ENCODE measurements at places on chromosomes 5 and 9.

DNA sequence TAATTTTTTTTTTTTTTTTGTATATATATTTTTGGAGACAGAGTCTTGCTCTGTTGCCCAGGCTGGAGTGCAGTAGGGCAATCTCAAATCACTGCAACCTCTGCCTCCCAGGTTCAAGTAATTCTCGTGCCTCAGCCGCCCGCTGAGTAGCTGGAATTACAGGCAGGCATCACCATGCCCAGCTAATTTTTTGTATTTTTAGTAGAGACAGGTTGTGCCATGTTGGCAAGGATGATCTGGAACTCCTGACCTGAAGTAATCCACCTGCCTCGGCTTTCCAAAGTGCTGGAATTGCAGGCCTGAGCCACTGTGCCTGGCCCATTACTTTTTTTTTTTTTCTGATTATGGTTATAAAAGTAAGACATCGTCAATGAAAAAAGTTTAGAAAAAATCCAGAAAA, 84.0 kb upstream of the LMNB1 start:
- no peak for DNase-seq

- DNase-seq = no peak
Measured at GRCh38 chr9:3186751-3187150, 339.1 kb downstream of the RFX3 start.

GRCh38 chr5:110545716-110546115, 180.8 kb downstream of the TMEM232 start:
- DNase-seq = no peak

DNA sequence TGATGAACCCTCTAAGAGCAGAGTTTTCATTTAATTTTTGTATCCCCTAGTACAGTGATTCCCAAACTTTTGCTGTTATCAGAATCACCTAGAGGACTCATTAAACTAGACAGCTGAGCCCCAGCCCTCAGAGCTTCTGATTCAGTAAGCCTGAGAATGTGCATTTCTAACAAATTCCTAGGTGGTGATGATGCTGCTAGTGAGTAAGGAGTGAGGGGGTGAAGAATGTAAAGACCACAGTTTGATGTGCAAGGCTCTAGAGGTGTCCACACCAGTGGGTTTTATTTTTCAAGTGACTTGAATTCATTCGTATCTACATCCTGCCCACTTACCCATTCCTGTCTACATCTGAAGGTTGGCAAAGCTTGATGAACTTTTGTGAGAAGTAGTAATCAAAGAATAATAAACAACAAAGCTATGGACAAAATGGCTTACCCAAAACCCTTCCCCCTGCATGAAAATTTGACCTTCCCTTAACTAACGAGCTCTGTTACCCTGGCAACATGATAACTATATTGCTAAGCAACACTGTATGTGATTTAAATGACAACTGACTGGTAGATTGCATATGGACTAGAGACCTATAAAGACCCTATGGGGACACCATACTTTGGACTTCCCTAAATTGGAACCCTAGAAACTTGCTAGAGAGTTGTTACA, 35.2 kb downstream of the DTWD2 start:
- no peak for DNase-seq

DNA sequence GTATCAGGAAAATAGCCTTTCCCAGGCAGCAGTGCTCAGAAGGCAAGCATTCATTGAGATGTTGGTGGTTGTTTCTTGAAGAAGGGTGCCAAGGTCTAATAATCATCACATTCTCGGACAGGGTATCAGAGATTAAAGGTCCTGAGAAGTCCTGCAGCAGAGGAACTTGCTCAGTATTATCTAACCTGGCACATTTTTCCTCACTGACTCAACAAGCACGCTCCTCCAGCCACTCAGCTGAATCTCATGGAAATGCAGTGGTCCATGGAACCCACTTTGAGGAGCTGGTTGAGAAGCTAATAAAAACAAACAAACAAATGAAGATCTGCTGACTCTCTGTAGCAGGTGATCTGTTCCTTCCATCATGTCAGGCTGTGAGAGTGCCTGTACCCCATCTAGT, 35.3 kb upstream of the ICE1 start:
- DNase-seq = no peak

- no peak for DNase-seq
Measured at GRCh38 chr5:90581956-90582355, 23.4 kb downstream of the ADGRV1 start.

GRCh38 chr9:112013266-112013665, 116.7 kb downstream of the UGCG start:
- DNase-seq = no peak

DNA sequence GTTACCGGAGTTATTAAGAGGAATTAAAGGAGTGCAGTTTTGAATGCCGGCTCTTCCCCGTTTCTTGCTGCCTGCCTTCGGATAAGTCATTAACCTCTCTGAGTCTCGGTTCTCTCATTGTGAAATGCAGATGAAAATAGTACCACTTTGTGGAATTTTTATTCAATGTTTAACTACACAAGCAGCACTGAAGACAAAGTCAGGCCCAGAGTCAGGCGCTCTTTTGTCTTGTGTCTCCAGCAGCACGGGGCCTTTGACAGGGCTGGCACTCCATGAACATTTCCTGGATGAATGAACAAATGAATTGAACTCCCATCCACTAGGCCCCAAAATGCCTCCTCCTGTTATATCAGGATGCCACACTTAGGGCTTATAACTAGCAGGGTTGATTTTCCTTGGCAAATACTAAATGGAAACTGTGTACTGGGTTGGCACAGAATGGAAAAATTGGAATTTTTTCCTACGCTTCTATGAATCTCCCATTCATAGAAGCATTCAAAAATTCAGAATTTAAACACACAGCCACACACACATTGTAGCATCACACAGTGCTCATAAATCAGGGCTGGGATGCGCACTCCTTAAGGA, 332.8 kb downstream of the MLLT3 start:
- no peak for DNase-seq

GRCh38 chr5:142941245-142941644, 171.1 kb downstream of the ARHGAP26 start:
- no peak for DNase-seq

DNA sequence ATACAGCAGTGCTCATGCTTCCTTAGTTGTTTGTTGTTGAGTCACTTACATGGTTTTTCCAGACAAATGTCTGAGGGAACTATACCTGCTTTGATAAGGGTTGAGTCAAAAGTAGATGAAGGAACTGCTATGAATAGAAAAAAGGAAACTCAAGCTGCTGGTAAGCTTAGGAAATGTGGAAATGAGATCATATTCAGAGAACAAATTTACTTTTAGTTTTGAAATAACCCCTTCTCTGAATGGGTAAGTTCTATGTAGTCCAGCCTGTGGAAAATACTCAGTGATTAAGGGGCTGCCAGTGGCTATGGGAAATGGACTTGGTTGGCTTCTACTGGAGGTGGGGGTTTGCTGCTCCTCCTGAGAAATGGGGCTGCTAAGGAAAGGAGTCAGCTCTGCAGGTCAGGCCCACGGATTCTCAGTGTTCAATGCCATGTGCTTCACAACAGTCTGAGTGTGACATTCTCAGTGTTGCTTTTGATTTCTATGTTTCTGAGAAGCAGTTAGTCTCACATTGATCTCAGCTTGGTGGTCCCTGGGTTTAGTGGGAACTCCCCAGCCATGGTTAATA, 47.7 kb upstream of the GLRX start:
- DNase-seq = peak; percentile 18

DNA sequence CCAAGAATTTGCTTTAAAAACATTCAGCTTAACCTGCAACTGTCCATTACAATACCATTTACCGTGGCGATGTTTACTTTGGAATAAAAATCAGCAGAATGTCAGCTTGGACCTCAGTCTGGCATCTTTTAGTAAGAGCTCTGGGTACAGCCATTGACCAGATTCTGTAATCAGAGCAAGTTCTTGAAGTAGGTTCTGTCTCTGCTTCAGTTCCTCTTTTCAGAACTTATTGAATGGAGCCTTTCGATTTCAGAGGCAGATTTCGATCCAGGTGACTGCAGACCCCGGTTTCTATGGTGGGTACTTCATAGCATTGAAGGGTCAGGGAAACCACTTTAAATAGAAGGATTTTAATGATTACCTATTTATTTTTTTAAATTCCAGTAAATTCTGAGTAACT, 53.4 kb upstream of the SV2C start:
- no peak for DNase-seq

DNA sequence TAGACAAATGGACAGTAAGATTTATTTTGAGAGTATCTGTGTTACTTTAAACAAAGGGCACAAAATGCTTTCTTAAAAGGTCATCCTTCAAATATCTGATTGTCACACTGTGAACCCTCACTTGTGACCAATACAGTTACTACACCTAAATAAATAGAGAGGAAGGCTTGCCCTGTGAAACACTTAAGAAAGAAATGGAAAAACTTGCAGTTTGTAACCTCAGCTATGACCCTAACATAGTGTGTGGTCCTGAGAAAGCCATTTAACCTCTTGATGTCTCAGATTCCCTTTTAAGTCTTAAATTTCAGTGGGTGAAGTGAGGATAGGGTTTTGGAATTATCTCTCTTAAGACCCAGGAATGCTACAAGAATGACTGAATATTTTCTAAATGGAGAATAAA, 126.7 kb upstream of the SLC27A6 start:
- DNase-seq = no peak

- peak; percentile 40 for DNase-seq
Measured at GRCh38 chr5:54753034-54753433, 232.4 kb downstream of the ESM1 start.

DNA sequence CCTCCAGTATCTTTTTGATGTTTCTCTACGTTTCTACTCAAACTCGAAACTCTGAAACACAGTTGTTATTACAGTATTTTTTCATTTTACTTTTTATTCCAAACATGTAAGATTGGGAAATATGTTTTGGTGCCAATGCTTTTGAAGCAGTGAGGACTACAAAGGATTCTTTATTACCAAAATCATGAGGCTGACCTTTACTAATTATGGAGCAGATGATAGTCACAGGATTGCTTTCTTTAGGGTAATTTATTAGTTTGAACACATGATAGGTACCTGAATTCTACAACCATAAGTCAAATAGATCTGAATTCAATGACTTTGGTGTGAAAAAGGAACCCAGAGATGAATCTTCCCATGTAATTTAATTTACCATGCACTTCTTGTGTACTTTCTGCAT, 2015.1 kb upstream of the C9orf72 start:
- no peak for DNase-seq

DNA sequence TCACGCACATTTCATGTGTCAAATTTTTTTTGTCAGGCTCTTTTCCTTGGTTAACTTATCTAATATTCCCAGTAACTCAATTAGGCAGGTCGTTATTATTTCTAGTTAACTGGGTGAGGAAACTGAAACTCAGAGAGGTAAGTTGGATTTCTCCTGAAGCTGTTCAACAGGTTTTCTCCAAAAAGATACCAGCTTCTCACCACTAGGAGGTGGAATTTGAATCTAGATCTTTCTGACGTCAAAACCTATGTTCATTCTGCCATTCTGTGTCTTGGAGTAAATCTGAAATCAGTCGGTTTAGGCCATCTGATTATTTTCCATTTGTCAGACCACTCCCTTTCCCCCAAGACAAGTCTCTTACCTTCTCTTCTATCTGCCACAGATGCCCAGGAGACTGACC, 572.9 kb downstream of the ACTL7B start:
- DNase-seq = no peak

DNA sequence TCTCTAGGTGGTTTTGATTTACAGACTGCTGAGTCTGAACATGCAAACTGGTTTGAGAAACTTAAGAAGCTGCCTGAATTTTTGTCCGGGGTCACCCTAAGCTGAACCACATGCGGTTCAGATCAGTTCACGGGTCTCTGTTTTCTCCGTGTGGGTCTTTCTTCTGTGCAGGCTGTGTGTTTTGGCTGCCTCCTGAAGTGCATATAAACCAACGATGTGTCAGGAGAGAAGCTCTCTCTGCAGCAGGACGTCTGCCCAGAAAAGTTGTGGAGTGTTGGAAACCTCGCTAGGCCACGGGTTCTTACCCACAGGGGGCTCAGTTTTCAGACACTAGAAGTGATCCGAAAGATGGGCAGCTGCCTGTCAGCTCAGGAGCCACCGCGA, 364.2 kb downstream of the IRX2 start:
- no peak for DNase-seq

- DNase-seq = no peak
Measured at GRCh38 chr9:69397384-69398214, 72.6 kb downstream of the ENTREP1 start.

DNA sequence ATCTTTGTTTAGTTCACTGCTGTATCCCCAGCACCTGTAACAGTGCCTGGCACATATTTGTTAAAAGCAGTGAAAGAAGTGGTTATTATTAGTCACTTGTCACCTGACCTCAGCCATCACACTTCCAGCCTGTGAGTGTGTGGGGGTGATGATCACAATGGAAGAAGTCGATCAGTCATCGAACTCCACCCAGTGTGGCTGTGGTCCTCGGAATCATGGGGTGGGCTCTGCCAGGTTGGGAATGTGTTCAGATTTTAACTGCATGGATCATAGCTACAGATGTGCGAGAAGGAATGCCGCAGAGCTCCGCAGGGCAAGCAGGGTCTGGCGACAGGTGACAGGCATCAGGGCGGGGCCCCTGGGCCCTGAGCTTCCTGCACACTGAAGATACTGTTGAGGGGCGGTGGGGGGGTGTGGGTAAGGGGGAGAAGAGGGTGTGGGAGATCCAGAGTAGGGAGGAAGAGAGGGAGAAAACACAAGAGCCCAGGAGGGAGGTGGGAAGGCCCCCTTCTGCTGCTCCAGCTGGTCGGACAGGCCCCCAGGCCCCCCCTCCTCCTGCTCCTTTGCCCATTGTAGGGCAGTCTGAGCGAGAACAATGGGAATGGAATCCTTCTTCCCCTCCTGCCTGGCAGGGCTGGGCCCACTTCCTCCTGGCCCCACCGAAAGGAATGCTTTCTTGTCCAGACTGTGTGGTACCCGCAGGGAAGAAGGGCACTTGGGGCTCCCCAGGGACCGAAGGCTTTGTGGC, 89.6 kb downstream of the SPRY4 start:
- no peak for DNase-seq

DNA sequence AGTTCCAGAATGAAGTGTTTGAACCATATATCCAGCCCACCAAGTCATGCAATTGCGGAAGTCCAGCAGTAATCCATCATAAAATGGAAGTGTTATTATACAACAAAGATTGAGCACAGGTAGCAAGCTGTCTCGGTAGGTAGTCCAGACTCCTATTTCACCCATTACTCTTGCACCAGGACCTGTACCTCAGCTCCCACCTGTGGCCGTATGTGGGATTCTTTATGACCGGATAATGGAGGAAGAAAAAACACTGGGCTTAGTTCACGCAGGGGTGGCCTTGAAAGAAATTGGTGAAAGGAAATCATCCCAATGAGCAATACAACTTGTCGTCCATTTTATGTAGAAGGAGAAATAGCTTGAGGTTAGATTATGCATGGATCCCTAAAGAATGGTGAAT, 216.3 kb downstream of the ESM1 start:
- DNase-seq = no peak
